EH (cell line): ENCODE measurements at places on chromosomes 1 and 21.
A peak's percentile ranks its signal among the peaks of the same experiment; 100 is the strongest.

- peak; percentile 87 for DNase-seq
These were observed 5.1 kb downstream of the HSPB7 start for GRCh38 chr1:16012590-16013219.

DNA sequence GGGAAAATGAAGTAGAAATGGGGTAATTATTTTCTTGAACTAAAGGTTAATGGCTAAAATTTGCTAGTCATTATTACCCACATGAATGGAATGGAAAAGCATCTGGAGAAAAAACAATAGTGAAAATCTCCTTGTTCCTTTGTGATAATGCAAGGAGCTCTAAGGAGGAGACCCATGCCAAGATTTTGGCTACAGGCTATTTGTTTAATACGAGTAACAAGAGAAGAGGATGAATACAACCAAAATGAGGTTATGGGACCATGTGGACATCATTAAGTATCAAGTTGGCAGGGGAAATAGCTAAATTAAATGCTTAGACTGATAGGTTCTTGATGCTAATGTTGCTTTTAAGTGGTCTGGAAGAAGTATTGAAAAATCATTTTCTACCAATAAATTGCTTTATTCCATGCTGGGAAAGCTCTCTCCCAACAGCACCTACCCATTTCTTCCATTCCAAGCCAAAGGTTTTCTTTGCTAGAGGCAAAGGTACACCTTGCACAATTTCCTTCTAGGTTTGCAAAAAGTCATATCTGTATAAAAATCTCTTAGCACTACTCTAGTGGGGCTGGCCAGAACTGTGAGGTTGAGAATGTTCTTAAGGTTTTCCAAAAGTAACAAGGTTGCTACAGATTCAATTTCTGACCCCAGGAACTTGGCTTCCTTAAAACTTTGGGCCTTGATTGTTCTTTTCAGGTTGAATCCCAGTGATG lies 100.2 kb downstream of the SMYD2 start:
- DNase-seq: peak; percentile 61

- peak; percentile 39 for DNase-seq
These were observed 167.9 kb downstream of the KIF26B start for GRCh38 chr1:245322673-245323072.

DNA sequence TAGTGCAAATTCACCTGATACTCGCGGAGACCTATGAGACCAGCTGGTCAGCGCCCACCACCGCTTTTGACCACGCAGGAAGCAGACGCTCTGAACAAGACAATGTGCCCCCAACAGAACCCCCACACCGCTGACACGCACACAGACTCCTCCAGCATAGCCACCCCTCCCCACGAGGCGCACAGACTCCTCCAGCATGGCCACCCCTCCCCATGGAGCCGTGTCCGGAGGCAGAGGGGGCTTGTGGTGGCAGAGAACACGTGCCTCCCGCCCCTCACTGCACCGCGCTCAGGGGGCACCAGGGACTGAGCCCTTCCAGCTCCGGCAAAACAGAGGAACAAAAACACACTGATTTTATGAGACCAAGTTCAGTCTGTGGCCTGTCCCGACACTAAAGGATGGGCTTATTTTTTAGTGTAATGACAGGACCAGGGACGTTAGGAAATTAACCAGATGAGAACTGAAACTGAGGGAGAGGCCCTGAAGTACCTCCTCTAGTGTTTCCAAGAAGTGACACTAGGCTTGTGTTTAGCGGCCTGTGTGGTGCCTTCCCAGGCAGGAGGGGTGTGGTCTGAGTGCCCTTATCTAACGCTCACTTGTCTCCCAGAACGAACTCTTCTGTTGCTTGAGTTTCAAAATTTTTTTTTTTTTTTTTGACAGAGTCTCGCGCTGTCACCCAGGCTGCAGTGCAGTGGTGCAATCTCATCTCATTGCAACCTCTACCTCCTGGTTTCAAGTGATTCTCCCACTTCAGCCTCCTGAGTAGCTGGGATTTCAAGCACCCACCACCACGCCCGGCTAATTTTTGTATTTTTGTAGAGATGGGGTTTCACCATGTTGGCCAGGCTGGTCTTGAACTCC lies 10.0 kb upstream of the AGPAT3 start:
- DNase-seq: no peak

- DNase-seq: no peak
These were observed 43.6 kb downstream of the C21orf91 start for GRCh38 chr21:17775431-17776126.

GRCh38 chr1:18556364-18556763 lies 74.3 kb upstream of the PAX7 start:
- DNase-seq: peak; percentile 26

- no peak for DNase-seq
These were observed 46.3 kb upstream of the PDE9A start for GRCh38 chr21:42607102-42607501.

- no peak for DNase-seq
These were observed 39.5 kb upstream of the NFASC start for GRCh38 chr1:204831186-204831585.

DNA sequence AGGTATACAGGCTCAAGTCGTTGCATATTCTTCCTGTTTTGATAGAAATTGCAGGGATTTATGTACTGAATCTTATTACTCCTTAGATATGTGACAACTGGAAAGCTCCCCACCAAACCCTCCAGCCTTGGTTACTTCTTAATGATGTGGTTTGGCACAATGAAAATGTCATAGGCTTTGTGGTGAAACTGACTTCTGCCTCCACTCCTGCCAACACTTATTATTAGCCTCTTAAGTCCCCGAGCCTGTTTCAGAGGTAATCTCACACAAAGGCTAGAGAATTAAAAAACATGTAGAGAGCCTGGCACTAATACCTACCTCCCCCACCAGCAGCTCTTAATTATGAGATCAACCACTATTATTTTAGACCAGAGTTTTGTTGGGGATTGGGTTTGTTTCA lies 4.2 kb downstream of the COX20 start:
- peak; percentile 48 for DNase-seq

- DNase-seq: no peak
These were observed 257.1 kb downstream of the DYRK1A start for GRCh38 chr21:37623689-37624088.

- no peak for DNase-seq
These were observed 177.8 kb downstream of the RUNX1 start for GRCh38 chr21:34871026-34871908.

- DNase-seq: peak; percentile 75
These were observed 16.6 kb downstream of the DDAH1 start for GRCh38 chr1:85448358-85448757.

GRCh38 chr1:183636783-183637182 lies 1.2 kb upstream of the ARPC5 start:
- DNase-seq: no peak

DNA sequence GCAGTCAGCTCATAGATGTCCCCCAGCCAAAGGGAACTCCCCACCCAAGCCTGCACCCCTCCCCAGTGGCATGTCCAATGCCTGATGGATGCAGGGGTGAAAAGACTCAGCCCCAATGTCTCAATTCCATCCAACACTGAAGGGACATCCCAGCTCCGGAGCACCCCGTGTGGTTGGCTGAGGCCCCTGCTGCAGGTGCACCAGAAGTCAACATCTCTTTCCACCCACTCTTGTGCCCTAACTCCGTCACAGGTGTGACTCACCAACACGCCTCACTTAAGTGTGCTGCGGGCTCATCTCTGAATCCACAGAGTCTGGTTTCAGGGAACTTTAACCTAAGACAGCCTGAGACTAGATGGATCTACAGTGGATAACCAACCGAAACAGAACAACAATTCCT lies 40.9 kb upstream of the ZBTB18 start:
- DNase-seq: no peak

GRCh38 chr1:153549741-153550397 lies 811 bp upstream of the S100A3 start:
- no peak for DNase-seq

GRCh38 chr1:110053552-110054428 lies 16.7 kb downstream of the ALX3 start:
- DNase-seq: peak; percentile 63

DNA sequence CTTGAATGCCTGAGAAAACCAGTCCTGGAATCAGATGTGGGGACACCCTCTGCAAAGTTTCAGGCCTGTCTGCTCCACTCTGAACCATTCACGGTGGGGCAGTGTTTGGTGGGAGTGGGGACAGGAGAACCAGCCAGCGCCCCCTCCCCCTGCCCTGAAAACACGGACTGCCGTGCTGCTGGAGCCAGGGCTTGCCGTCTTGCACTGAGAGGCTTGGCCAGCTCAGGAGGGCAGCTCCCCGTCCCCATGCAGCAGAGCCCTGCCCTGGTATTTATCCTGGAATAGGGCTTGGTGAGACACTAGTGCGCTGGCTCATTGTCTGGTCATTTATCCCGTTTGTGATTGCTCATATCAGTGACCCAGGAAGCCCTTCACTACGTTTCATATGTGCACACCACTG lies 3.9 kb downstream of the S100B start:
- DNase-seq: no peak

GRCh38 chr1:62038594-62039284 lies 155.9 kb upstream of the L1TD1 start:
- no peak for DNase-seq

- no peak for DNase-seq
These were observed 556 bp downstream of the S100A1 start for GRCh38 chr1:153628638-153629342.

- DNase-seq: no peak
These were observed 126.2 kb upstream of the LRRC7 start for GRCh38 chr1:69441496-69441895.

GRCh38 chr1:159185121-159185520 lies 13.7 kb downstream of the CADM3 start:
- no peak for DNase-seq

- DNase-seq: no peak
These were observed 93.9 kb downstream of the KIF1B start for GRCh38 chr1:10304295-10304694.

GRCh38 chr1:41613689-41614574 lies 129.4 kb upstream of the EDN2 start:
- DNase-seq: peak; percentile 82

DNA sequence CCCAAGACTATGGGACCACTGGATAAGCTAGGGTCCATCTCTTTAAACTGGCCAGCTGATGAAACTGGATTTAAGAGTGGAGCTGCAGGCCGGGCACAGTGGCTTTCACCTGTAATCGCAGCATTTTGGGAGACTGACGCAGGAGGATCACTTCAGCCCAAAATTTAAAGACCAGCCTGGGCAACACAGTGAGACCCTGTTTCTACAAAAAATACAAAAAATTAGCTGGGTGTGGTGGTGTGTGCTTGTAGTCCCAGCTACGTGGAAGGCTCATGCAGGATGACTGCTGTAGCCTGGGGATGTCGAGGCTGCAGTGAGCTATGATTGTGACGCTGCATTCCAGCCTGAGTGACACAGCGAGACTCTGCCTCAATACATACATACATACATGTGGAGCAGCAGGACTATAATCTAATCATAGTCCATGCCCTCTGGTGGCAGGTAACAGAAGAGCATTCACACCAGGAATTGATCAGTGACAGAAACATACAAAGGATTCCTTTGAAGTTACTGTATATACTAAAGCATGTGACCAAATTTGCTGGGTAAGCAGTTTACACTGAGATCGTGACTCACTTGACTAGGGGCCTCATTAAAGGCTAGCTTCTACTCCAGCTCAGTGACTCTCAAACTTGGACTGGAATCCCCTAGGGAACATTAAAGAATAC lies 101.5 kb upstream of the SLFNL1 start:
- DNase-seq: peak; percentile 88

GRCh38 chr1:30263888-30264671 lies 459.3 kb downstream of the MATN1 start:
- no peak for DNase-seq

DNA sequence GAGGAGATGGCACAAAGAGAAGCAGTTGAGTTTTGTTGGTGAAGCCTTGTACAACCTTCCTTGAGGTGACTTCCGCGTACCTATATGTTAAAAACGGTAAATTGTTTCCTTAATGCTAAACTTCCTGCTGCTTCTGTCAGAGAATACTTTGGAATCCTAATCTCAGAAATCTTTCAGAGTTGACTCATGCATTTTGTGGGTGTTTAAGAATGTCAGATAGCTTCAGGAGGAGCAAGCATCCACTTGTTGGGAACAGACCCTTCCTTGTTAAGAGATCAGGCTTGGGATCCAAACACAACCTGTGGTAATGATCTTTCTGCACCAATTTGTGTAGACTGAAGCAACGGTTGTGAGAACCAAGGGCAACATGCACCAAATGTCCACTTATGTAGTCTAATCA lies 29.5 kb downstream of the AK4 start:
- DNase-seq: peak; percentile 71

DNA sequence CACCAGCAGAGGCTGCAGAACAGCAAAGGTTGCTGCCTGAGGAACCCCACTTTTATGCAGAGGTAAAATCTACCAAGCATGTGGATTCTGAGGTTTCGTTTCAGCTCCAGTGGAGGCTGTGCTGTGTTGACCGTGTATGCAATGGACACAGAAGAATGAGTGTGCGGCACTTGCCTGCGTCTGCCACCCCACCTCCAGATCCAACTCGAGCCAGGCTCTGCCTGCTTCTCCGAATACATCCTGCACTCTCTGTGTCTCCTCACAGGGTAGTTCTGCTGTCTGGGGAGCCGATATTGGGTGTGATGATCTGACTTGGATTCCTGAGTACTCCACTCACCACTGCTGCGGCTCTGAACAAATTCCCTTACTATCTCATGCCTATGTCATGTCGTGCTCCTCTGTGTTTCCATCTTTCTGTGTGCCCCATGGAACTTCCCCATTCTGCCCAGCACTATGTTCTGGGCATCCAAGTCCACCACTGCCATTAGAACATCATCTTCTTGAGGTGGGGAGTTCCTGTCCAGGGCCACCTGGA lies 129.8 kb downstream of the SLC45A1 start:
- no peak for DNase-seq
